SJCRH30 (cell line): ENCODE measurements at places on chromosomes 5 and 9. TPM values are rescaled to one million over a fixed set of nuclear protein-coding genes. Genes with fewer than 3 reads are reported as not detected.

Gene IFNB1
- not detected in 2 replicates for total RNA-seq

Gene DNAH5
- total RNA-seq: 0.16 and 0.30 TPM in 2 replicates

Gene SMIM33
- total RNA-seq: not detected in 2 replicates

Gene ZNF462
- 26.8 and 27.4 TPM in 2 replicates for total RNA-seq

Gene LCN10
- 0.10 TPM in 1 of 2 replicates, not detected in the other for total RNA-seq

GRCh38 chr9:75299324-75299723, 211.0 kb downstream of the OSTF1 start:
- H3K4me3 ChIP-seq: no peak overlapping the region
- no peaks in the 10 kb centered on the region for H3K27me3 ChIP-seq
- H3K4me1 ChIP-seq: no peaks in the 10 kb centered on the region
- H3K36me3 ChIP-seq: no peaks in the 10 kb centered on the region
- H3K27ac ChIP-seq: no peak overlapping the region

DNA sequence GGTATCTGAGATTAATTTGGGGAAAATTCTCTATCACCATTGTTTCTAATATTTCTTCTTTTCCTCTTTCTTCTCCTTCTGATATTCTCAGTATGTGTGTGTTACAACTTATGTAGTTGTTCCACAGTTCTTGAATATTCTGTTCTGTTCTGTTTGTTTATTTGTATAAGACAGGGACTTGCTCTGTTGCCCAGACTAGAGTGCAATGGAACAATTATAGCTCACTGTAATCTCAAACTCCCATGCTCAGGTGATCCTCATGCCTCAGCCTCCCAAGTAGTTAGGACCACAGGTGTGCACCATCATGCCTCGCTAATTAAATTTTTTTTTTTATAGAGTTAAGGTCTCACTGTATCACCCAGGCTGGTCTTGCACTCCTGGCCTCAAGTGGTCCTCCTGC, 145.8 kb upstream of the TUT7 start:
- DNase-seq: no peak
- no peak overlapping the region for H3K4me3 ChIP-seq
- H3K36me3 ChIP-seq: no peaks in the 10 kb centered on the region
- H3K27me3 ChIP-seq: no peaks in the 10 kb centered on the region

DNA sequence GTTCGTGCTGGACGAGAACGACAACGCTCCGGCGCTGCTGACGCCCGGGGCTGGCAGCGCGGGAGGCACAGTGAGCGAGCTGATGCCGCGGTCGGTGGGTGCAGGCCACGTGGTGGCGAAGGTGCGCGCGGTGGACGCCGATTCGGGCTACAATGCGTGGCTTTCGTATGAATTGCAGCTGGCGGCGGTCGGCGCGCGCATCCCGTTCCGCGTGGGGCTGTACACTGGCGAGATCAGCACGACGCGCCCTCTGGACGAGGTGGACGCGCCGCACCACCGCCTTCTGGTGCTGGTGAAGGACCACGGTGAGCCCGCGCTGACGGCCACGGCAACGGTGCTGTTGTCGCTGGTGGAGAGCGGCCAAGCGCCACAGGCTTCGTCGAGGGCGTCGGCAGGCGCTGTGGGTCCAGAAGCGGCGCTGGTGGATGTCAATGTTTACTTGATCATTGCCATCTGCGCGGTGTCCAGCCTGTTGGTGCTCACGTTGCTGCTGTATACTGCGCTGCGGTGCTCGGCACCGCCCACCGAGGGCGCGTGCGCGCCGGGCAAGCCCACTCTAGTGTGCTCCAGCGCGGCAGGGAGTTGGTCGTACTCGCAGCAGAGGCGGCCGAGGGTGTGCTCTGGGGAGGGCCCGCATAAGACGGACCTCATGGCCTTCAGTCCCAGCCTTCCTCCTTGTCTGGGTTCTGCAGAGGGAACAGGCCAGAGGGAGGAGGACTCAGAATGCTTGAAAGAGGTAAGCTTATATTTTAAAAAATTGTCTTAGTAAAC, 2.2 kb downstream of the PCDHA13 start:
- no peak for DNase-seq
- no peaks in the 10 kb centered on the region for H3K4me1 ChIP-seq
- H3K27me3 ChIP-seq: peaks cover 4% of the 10 kb centered on the region; the same call in 1 of the 2 replicates
- no peaks in the 10 kb centered on the region for H3K36me3 ChIP-seq

DNA sequence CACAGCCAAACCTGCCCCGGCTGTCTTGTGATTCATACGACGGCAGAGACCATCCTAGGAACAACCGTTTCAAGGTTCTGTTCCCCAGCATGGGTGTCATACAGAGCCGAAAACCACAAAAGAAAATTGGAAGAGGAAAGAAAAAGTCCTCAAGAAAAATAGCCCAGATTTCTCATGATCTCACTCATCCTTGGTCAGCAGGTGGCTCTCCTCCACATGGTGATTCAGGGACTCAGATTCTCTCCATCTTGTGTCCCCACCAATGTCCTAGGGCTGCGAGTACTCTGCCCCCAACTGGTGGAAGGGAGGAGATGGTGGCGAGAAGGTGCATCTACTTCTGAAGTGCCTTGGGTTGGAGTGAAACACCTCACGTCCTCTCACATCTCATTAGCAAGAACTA, 25.6 kb downstream of the PDZD2 start:
- H3K4me3 ChIP-seq: no peak overlapping the region
- H3K27me3 ChIP-seq: peaks cover 13% of the 10 kb centered on the region
- no peak overlapping the region for H3K27ac ChIP-seq
- no peaks in the 10 kb centered on the region for H3K36me3 ChIP-seq
- H3K4me1 ChIP-seq: no peaks in the 10 kb centered on the region

GRCh38 chr9:82188817-82189216, 200.2 kb downstream of the SPATA31D1 start:
- H3K4me3 ChIP-seq: no peak overlapping the region
- H3K27me3 ChIP-seq: no peaks in the 10 kb centered on the region
- no peaks in the 10 kb centered on the region for H3K36me3 ChIP-seq
- no peak overlapping the region for H3K27ac ChIP-seq
- DNase-seq: no peak
- H3K4me1 ChIP-seq: peaks cover 10% of the 10 kb centered on the region

GRCh38 chr9:70994582-70994981, 126.8 kb downstream of the TRPM3 start:
- no peaks in the 10 kb centered on the region for H3K36me3 ChIP-seq
- H3K4me3 ChIP-seq: no peak overlapping the region
- H3K27ac ChIP-seq: no peak overlapping the region
- H3K4me1 ChIP-seq: no peaks in the 10 kb centered on the region
- DNase-seq: no peak

GRCh38 chr9:88372103-88372654, 16.1 kb upstream of the SPIN1 start:
- no peaks in the 10 kb centered on the region for H3K4me1 ChIP-seq
- DNase-seq: no peak
- no peak overlapping the region for H3K27ac ChIP-seq
- H3K36me3 ChIP-seq: no peaks in the 10 kb centered on the region
- H3K27me3 ChIP-seq: no peaks in the 10 kb centered on the region
- H3K4me3 ChIP-seq: no peak overlapping the region
